ENCODE measurements at places on chromosomes 5 and 9. TPM values are rescaled to one million over a fixed set of nuclear protein-coding genes. Genes with fewer than 3 reads are reported as not detected.

The SPATA6L gene
- total RNA-seq = 0.80 TPM

The POU5F2 gene
- total RNA-seq = 0.49 TPM

DNA sequence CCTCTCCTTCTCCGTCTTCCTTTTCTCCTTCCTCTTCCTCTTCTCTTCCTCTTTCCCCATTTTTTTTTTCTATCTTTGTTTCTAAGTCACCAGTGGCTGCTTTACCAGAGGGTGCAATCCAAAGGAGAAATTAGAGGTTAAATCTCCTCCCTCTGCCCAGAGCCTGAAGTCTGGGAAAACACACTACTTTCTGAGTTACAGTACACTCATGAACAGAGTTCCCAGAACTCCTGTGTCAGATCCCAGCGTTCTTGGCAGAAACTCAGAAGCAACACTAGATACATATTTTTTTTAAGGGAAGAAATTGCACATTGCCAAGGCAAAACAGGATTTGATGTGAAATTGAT is 189.0 kb downstream of the SNCAIP start:
- DNase-seq = no peak

DNA sequence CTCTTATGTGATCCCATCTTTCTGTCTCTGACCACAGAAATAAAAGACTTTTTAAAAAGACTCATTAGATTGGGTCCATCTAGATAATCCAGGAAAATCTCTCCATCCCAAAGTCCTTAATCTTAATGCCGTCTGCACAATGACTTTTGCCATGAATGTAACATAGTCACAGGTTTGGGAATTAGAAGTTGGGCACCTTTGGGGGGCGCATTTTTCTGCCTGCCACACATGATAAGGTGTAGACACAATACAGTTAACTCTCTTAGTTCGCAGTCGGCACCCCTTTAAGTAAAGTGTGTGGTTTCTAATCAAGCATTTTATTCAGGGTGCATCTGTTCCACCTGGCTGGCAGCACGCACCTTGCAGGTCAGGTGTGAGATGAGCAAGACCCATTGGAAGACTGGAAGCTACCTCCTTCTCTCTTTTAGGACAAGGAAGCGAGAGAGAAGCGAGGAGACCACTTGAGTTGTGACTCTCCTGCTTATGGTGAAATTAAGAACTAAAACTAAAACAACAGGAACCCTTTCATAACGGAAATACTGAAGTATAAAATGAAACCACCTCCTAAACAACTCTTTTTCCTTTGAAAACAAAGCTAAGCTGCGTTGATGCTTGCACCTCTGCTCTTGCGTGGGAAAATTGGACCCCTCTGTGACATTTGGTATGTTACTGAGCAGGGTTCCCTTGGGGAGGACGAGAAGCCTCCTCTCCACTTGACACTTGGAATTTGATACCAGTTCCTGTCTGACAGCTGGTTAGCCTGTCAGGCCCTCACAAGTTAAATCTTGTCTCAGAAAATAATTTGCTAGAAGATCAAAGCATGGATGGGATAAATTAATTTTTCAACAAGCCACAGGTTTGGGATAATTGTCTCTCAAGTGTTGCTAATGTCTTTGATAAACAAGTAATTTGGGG is 304.6 kb upstream of the DMRT1 start:
- DNase-seq = no peak

- DNase-seq = no peak
Measured at GRCh38 chr9:89702401-89702800, 97.6 kb downstream of the GADD45G start.

The IFNA8 gene
- not detected for total RNA-seq

The HSDL2 gene
- 61.3 TPM for total RNA-seq

- no peak for DNase-seq
Measured at GRCh38 chr5:41708604-41708940, 161.7 kb downstream of the OXCT1 start.

The APBA1 gene
- 3.0 TPM for total RNA-seq
